CD8-positive, alpha-beta memory T cell (primary cell): ENCODE measurements at places on chromosomes 2 and 18. TPM values are rescaled to one million over a fixed set of nuclear protein-coding genes. Genes with fewer than 3 reads are reported as not detected.

DNA sequence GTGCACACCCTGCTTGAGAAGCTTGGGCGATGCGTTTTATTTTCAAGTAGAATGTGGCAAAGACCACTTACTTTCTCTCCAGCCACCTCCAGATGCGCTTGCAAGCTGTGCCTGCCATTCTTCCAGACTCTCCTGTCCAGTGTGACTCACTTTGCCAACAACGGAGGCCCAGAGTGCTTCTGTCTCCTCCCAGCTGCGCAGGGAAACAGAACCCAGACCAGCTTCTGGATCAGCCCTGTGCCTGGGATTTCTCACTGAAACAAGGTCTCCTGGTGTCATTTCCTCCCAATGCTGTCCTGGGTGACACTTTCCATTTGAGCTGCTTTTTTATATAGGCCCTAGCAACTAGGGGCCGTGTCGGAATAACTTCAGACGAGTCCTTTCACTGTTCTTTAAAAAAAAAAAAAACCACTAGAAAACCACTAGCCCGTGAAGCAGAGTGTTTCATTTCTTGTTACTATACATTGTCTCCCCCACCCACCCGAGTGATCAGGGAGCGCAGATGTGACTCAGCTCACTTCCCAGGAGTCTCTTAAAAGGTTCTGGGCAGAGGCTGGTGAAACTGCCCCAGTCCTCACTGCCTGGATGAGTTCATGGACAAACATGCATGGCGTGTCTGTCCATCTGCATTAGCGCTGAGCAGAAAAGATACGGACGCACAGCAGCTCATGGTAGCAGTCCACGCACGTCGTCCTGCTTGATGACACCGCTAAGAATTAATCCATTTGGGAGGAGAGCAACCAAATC lies 25.3 kb upstream of the RPL31 start:
- no peak for DNase-seq

GRCh38 chr2:49359721-49360406 lies 205.5 kb upstream of the FSHR start:
- DNase-seq = no peak

ARHGAP15 gene
- 328 TPM for polyA plus RNA-seq

DNA sequence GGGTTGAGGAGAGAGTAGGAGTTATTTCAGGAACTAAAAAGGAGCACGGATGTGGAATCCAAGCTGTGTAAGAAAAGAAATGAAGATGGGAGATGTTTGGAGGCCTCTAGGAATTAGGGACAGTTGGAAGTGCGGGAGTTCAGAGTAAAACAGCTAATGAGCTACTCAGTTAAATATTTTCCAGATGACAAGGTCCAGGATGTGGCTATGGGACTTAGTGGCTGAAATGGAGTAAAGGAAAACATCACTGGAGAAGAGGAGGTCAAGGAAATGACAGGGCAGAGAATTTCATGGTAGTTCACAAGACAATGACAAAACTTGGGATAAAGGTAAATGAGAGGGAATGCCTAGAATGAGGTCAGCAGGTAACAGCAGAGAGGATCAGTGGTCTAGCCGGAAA lies 13.0 kb downstream of the GPR155 start:
- no peak for DNase-seq

C2orf42 gene
- 31.4 TPM for polyA plus RNA-seq

GRCh38 chr2:3377279-3377611 lies 373 bp downstream of the EIPR1 start:
- DNase-seq = no peak

DNA sequence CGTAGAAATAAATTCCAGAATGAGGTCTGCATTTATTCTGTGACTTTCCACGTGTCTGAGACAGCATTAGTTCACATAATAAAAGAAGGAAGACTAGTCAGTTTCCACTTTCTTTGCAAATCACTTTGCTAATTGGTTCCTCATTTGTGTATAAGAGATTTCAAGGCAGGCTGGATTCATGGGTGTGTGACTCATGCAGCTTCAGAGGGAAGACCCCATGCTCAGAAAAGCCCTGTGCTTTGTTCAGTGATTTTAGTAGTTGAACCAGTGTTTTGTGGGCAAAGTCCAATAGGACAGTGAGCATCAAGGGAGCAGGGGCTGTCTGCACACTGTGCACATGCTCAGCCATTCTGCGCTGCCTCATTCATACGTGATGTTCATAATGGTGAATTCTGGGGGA lies 297.8 kb downstream of the DLGAP1 start:
- DNase-seq = no peak

DUSP19 gene
- 0.76 TPM for polyA plus RNA-seq

DNA sequence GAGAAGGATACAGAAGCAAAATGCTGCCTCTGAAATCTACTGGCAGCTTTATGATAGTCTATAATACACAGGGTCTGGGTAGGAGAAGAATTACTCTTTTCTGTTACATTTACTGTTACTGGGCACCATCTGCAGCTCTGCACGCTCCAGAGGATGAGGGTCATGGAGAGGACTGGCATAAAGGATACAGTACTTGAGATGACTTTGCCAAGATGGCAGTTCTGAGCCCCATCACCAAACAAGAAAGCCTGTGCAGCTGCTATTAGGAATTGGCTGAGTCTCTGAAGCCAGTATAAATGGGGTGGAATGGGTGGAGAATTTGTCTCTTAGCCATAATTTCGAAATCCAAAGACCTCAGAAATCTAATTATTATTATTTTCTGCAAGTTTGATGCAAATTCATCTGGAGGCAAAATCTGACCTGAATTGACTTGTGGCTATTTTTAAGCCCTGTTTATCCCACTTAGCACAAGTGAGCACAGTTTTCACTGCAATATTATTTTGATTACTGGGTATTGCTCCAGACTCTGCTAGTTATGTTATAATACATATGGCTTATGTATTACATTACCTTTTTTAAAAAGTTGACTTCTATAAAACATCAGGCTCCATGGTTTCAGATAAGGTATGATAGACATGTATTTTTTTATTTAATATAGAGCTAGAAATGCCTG lies 579.5 kb downstream of the MBD2 start:
- no peak for DNase-seq

DSG4 gene
- not detected for polyA plus RNA-seq

TUBA4A gene
- 234 TPM for polyA plus RNA-seq

DNA sequence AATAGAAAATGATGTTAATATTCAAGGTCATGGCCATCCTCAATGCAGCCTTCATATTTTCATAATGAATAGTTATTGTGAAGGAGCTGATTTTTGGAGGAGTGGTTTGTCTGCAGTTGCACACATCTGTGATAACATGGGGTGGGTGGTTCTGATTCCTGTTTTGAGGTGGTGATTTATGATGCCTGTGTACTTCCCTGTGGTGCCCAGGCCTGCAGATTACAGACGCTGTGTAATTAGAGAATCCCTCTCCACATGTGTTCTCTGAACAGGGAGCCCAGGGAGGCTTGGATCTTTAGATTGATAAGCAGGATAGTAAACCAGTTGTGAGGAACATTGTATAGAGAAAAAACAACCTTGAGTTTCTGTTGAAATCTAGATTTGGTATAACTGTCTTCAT lies 117.5 kb downstream of the AGAP1 start:
- DNase-seq = no peak

GRCh38 chr18:3286159-3286558 lies 24.2 kb downstream of the MYL12B start:
- DNase-seq = no peak

FZD7 gene
- polyA plus RNA-seq = not detected

FAP gene
- not detected for polyA plus RNA-seq

- no peak for DNase-seq
These were observed 416.6 kb upstream of the ACVR2A start for GRCh38 chr2:147428120-147428747.

GAL3ST2 gene
- not detected for polyA plus RNA-seq

THUMPD2 gene
- polyA plus RNA-seq = 8.0 TPM

SNED1 gene
- 0.90 TPM for polyA plus RNA-seq

DNA sequence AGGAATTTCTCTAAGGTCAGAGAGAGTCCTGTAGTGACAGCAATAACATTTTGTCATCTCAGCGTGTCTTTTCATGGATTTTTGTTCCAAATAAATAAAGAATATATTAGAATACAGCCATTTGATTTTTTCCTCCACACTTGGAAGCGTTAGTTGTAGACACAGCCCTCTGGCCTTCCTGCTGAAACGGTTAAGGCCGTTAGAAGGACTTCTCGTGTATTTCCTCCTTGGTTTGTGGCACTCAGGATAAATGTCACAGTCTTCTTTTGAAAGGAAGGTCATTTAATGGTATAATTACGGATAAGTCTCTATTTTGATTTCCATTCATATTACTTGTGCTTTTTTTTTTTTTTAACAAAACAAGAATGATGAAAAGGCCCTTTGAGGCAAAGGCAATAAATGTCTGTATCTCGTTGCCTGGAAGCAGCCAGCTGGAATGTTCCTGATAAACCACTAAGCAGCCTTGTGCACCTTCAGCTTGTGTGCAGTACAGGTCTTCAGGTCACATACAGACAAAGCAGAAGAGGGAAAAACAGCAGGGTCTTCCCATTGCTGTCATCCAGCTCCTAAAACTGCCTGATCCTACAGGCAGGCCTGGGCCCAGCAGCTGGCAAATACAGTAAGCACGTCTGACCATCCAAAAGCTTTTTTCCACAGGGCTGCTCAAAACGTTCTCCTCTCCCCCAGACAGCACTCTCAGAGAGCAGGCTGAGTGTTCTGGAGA lies 14.4 kb downstream of the EFR3B start:
- DNase-seq = no peak

NT5DC4 gene
- polyA plus RNA-seq = not detected

DNA sequence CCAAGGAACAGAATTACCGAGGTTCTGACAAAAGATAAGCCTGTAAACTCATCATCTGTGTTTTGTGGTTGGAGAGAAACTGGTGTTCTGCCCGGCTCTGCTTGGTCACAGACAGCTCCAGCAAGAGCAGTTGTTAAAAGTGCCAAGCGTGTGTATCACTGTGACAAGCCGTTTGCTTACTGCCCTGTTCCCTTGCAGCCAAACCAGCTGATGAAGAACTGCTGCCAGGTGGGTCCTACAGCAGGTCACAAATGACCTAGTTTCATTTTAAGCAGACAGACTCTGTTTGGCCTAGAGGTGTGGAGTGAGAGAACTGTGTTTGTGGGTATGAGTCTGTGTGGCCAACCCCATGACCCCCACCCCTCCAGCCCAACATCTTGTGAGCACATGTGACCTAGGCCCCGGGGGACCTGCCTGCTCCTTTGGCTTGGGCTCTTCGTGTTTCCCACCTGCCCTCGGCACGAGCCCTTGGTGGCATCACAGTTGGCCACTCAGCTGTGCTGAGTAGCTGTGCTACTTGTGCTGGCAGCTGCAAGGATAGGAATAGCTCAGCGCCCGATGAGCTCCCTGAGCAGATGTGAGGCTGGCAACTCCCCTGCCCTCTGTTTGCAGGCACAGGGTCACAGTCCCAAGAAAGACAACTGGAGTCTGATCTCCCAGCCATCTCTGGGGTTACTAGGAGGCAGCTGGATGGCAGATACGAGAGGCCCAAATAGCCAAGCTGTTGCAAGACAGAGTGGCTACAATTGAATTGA lies 9.7 kb downstream of the OXER1 start:
- no peak for DNase-seq

- DNase-seq = no peak
These were observed 3.2 kb downstream of the SH3YL1 start for GRCh38 chr2:260507-261161.

RIT2 gene
- not detected for polyA plus RNA-seq

DNA sequence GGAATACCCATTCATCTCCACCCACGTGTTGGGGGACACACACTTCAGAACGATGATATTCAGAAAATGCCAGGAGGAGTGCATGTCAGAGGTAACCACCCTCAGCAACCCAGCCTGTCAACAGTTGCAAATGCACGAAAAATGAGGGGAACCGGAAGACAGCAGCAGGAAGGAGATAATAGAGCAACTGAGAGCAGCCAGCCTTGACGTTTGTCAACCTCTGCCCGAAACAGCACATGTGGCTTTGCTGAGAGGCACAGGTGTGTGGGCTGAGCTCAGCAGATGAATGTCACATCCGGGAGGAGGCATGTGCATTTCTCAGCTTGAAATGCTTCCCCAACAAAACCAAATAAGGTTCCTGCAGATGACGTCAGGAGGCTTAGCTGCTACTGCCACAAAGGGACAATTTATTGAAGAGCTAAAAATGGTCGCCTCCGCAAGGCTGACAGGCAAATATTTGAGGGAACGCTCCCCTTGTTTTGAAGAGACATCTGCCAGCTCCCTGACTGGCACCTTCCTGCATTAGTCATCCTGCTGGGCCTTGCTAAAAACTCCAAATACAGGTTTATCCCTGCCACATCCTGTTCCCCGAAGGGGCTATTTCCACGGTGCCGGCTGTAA lies 419.0 kb downstream of the NBAS start:
- peak; percentile 75 for DNase-seq

GRCh38 chr2:28649481-28650265 lies 102.0 kb upstream of the PPP1CB start:
- DNase-seq = no peak

TLK1 gene
- 37.6 TPM for polyA plus RNA-seq

- no peak for DNase-seq
These were observed 166.4 kb upstream of the HAAO start for GRCh38 chr2:42958741-42959233.

POTEI gene
- not detected for polyA plus RNA-seq

- no peak for DNase-seq
These were observed 90.3 kb upstream of the MAP3K20 start for GRCh38 chr2:172985139-172985892.

FER1L5 gene
- polyA plus RNA-seq = not detected
